ENCODE measurements at places on chromosomes 5 and 9. TPM values are rescaled to one million over a fixed set of nuclear protein-coding genes. Genes with fewer than 3 reads are reported as not detected.
A peak's percentile ranks its signal among the peaks of the same experiment; 100 is the strongest.

Gene CIZ1
- total RNA-seq = 101 TPM

Gene PTPRD
- 10.3 TPM for total RNA-seq

Gene ALDH1A1
- 126 TPM for total RNA-seq

Gene CCL27
- not detected for total RNA-seq

Gene SLC46A2
- not detected for total RNA-seq

- no peak for DNase-seq
- H3K27ac ChIP-seq = no peak overlapping the region
- no peaks in the 10 kb centered on the region for H3K27me3 ChIP-seq
- H3K4me3 ChIP-seq = no peak overlapping the region
- H3K36me3 ChIP-seq = no peaks in the 10 kb centered on the region
Measured at GRCh38 chr9:73979894-73980264, 517.3 kb upstream of the RORB start.

- no peak for DNase-seq
- H3K4me1 ChIP-seq = no peaks in the 10 kb centered on the region
- H3K27ac ChIP-seq = no peak overlapping the region
- no peaks in the 10 kb centered on the region for H3K36me3 ChIP-seq
Measured at GRCh38 chr5:145437627-145438026, 397.5 kb downstream of the PRELID2 start.

- no peaks in the 10 kb centered on the region for H3K27me3 ChIP-seq
- H3K4me3 ChIP-seq = no peak overlapping the region
- no peak overlapping the region for H3K27ac ChIP-seq
- DNase-seq = no peak
Measured at GRCh38 chr9:133566382-133566781, 31.9 kb downstream of the ADAMTSL2 start.

DNA sequence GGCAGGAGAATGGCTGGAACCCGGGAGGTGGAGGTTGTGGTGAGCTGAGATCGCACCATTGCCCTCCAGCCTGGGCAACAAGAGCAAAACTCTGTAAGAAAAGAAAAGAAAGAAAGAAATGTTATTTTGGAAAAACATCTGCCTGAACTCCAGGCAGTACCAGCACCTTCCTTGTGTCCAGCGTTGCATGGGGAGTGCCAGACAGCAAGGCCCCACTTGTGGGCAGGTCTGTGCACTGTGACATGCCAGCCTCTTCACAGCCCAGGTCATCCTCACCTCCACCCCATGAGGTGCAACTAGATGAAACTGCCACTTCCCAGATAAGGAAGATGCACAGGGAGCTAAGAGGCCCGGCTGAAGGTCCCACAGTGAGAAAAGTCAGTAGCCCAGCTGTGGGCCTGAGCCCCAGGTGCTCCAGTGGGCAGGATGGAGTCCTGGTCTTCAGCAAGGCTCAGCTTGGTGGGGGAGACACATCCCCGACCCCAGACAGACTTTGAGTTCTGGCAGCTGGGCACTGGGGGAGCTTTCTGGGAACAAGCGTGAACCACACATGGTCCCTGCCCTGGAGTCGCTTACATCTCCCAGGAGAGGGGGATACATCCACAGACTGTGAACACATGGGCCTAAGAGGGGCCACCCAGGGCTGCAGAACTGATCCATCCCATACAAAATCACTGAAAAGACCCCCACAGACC lies 146.9 kb upstream of the IER5L start:
- H3K27me3 ChIP-seq = no peaks in the 10 kb centered on the region
- no peak for DNase-seq
- H3K4me1 ChIP-seq = peaks cover 49% of the 10 kb centered on the region
- H3K36me3 ChIP-seq = no peaks in the 10 kb centered on the region

- H3K27ac ChIP-seq = peak overlapping the region; percentile 43
- H3K4me3 ChIP-seq = no peak overlapping the region
- H3K36me3 ChIP-seq = no peaks in the 10 kb centered on the region
- no peak for DNase-seq
Measured at GRCh38 chr9:134502809-134503211, 138.8 kb upstream of the COL5A1 start.

DNA sequence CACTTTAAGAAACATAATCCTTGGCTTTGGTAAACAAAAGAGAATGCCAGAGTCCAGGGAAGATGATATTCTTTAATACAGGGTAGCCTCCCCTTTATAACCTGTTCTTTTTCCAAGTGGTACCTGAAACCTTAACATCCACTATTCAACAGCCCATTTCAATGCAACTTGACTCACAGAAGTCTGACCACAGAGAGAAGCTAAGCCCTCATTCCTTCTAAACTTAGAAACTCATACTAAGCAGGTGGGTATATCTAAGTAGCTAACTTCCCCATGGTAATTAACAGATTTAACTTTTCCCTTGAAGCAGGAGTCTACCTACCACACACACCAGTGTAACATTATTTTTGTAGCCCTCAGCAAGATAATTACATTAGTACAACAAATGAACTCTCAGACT lies 91.9 kb downstream of the CEMIP2 start:
- no peaks in the 10 kb centered on the region for H3K27me3 ChIP-seq
- no peaks in the 10 kb centered on the region for H3K36me3 ChIP-seq
- no peak overlapping the region for H3K4me3 ChIP-seq
- H3K4me1 ChIP-seq = no peaks in the 10 kb centered on the region
- no peak for DNase-seq

Data from vagina (tissue), 2 donors.